NCI-H1930 (cell line): ENCODE measurements at places on chromosomes 2 and 18.

- DNase-seq, result no peak
These were observed 59.6 kb upstream of the SERPINE2 start for GRCh38 chr2:224098481-224099230.

GRCh38 chr2:241913703-241914102 lies 44.2 kb downstream of the RTP5 start:
- DNase-seq, result no peak

DNA sequence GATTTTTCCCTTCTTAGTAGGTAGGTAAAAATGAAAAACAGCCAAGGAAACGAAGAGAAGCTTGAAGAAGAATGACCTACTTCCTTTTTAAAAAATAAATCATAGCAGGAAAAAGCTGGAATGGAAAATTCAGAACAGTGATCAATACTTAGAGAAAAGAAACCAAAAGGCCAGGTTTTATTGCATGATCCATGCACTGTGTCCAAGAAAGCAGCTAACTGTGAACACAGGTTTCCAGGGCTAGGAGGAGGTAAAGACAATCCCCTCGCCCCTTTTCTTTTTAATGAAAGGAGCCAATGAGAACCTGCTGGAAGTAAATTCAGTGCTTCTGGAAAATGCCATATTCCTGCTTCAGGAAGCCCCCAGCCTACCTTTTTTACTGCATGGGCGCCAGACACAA lies 47.2 kb downstream of the BOD1L2 start:
- no peak for DNase-seq

DNA sequence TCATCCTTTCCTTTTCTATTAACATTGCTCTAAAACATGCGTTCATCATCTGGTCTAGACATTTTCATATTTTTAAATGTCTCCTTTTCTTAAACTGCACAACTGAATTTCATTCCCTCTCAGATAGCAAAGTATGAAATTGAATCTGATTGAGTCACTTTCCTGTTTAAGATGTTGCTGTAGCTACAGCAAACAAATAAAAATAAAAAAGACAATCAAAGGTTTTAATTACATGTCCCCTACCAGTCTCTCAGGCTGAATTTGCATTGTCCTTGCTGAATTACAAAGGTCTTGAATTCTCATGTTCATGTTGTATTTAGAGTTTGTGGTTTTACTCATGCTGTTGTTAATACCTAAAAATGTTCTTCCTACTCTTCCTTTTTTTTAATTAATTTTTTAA lies 537.9 kb upstream of the LRATD1 start:
- no peak for DNase-seq

DNA sequence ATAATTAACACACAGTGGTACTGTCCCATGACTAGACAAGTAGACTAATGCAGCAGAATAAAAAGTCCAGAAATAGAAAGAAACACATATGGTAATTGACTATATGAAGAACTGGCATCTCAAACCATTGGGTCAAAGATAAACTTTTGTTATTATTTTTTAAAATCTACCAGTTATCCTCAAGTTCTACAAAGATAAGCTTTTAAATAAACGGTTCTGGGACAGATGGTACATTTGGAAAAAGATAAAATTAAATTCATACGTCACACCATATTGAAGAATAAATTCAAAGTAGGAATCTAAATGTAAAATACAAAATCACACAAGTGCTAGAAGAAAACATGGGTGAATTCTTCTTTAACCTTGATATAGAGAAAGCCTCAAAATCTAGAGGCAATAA lies 37.6 kb upstream of the PLEKHM3 start:
- no peak for DNase-seq

GRCh38 chr2:224379172-224379571 lies 22.7 kb downstream of the FAM124B start:
- DNase-seq, result no peak

GRCh38 chr2:19712850-19713249 lies 188.9 kb downstream of the TTC32 start:
- DNase-seq, result no peak
